ENCODE measurements at places on chromosomes 4 and X.

DNA sequence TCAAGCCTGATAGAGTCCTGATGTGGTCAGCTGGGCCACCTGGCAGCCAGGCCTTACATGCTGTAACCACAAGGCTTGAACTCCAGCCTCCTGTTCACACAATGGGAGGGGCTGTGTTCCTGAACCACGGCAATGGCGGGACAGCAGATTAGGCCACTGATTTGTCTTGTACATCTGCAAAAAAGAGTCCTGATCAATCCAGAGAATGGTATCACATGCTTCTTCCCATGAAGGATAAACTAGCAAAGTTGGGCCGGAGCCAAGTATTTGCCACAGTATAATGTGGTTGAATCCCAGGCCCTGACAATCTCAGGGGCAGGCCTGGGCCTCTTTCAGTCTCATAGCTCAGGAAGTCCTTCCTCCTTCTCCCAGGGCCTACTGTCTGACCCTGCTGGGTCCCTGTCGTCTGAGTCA is 2182.5 kb upstream of the AGA start:
- no peak for DNase-seq

GRCh38 chr4:70059149-70059548 is 8.9 kb downstream of the HTN1 start:
- no peak for DNase-seq

DNA sequence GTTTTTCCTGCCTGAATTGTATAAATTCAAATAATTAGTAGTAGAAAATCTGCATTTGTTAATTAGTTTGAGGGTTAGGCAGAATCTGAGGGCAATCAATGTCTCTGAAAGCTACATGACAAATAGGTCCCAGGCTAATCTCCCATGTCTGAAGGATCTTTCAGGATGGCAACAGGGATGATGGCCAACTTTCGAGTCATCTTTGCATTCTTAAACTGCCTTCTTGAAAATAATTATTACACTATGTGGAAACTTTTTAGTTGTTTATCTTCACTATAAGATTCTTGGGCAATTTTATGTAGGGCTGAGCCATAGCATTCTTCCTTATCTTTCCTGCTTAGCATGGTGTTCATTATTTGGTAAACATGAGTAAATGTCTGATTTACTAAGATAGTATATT is 490.3 kb upstream of the EPHA5 start:
- DNase-seq: no peak

DNA sequence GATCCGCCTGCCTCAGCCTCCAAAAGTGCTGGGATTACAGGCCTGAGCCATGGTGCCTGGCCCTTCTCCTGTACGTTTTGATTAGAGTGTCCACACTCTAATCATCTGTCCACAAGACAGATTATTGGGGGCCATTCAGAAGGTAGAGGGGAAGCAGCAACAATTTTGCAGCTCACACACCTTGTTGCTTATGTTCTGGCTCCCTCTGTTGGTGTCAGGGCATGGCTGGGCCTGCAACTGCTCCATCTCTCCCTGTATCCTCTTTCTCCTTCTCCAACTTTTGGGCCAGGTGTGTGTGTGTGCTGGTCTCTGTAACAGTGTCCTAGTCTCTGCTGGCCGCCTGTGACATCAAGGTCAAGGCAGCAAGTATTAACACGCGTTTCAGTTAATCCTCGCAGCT is 125.5 kb upstream of the MBNL3 start:
- no peak for DNase-seq

- DNase-seq: no peak
Measured at GRCh38 chr4:89290727-89291516, 16.7 kb downstream of the GPRIN3 start.

DNA sequence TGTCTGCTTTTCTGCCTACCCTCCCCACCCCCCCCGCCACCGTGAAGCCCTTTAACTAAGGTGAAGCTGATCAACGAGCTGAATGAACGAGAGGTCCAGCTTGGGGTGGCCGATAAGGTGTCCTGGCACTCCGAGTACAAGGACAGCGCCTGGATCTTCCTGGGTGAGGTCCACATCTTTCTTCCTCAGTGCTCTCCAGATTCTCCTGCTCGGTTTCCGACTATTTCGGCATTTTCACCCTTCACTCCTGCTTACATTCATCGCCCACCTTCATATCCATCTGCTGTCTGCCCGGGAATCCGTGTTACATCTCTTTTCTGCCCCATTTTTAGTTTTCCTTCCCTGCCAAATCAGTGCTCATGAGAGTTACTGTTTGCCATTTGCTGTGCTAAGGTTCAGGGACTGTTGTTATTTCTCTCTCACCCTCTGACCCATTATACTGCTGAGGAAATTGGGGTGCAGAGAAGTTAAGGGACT is 459 bp downstream of the RBMX2 start:
- DNase-seq: no peak

DNA sequence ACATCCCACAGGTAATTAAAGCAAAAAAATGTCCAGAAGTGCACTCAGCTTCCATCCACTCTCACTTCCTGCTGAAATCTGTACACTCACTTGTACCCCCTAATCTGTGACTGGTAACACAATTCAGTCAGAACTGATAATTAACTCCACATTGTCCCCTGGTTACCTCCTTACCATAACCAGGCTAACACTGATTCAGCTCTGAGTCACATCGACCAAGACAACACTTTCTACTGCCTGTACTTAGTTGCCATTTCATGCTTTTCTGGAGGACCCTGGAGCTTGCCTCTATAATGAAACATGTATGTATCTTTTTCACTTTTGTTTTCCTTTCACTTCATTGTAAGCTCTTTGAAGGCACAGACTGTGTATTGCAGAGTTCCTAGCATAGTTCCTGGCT is 130.9 kb upstream of the GABRG1 start:
- no peak for DNase-seq

GRCh38 chr4:6230502-6230785 is 30.1 kb upstream of the JAKMIP1 start:
- DNase-seq: no peak

GRCh38 chr4:183830438-183830985 is 74.6 kb upstream of the STOX2 start:
- no peak for DNase-seq

- no peak for DNase-seq
Measured at GRCh38 chr4:172709376-172709775, 459.2 kb upstream of the GALNT7 start.

DNA sequence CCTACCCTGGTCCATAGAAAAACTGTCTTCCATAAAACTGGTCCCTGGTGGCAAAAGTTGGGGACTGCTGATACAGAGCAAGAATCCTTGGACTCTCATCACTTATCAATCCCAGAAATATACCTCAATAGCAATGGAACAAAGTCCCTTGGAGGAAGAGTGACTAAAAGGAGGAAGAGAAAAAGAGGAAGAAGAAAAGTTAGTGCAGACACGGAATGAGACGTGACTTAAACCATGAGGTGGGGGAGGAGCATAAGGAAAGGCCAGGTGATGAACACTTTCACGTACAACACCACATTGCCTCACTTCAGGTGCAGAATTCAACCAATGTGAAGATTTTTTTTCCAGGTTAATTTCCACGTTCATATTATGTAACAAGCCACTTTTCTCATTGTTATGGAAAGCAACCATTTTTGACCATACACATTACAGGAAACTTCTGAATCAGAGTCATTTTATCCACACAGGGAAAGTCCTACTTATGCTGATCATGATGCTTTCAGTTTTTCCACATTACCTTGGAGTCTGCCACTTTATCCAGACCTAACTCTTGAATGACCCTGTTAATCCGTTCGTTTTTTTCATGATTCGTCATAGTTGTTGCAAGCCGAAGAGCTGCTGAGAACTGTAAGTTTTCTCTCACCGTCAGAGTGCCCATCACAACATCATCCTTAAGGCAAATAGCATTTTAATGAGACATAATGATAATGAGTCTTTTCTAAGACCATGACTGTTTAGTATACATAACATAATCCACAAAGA is 27.7 kb downstream of the ABCG2 start:
- no peak for DNase-seq

DNA sequence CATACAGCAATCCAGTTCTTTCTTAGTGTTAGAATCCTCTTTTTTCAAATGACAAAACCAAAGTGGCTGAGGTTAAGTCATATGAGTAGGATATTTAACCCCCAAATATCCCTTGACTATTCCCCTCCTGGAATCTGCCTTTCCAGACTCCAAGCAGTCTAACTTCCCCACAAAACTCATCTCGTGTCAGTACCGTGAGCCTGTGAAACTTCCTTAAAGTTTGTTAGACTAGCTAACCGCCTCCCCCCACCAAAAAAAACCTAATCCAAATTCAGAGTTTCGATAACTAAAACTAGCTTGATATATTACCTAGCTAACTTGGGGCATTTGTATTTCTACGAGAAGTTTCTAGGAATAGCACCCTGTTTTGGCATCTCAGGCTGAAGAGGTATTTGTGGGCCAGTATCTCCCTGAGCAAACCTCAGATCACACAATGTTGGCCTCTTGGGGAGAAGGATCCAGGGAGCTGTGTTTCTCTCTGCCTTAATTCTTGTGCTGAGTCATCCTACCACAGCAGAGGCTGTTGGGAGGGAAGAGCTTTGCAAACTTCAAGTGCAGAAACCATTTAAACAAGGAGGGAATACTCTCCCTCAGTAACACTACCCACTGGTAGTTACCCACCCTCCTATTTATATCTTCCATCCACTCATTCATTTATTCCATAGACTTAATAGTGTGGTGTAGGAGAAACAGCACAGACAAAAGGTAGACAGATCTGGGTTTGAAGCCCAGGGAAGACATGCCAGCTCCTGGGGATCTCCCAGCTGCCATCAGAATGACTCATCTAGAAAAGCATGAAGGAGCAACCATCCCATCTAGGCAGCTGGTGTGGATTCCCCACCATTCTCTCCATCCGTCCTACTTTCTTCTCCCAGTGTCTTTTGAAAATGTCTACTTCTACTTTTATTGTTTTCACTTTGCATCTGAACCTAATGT is 39.3 kb upstream of the TXK start:
- DNase-seq: no peak

DNA sequence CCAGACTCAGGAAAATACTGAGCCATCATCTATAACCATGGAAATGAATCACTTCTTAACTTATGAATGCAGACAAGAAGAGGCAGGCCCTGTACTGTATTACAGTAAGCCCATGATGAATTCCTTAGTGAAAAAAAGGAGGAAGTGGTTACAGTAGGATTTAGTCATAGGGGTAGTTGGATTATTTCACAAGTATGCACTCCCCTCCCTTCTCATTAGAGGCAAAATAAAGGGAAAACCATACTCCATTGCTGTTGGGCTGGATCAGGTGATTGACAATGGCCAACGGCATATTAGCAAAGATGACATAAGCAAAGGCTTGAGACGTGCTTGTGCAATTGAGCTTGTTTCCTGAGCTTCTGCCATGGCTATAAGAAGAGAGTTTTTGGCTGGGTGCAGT is 181.1 kb upstream of the PRPS2 start:
- DNase-seq: no peak

DNA sequence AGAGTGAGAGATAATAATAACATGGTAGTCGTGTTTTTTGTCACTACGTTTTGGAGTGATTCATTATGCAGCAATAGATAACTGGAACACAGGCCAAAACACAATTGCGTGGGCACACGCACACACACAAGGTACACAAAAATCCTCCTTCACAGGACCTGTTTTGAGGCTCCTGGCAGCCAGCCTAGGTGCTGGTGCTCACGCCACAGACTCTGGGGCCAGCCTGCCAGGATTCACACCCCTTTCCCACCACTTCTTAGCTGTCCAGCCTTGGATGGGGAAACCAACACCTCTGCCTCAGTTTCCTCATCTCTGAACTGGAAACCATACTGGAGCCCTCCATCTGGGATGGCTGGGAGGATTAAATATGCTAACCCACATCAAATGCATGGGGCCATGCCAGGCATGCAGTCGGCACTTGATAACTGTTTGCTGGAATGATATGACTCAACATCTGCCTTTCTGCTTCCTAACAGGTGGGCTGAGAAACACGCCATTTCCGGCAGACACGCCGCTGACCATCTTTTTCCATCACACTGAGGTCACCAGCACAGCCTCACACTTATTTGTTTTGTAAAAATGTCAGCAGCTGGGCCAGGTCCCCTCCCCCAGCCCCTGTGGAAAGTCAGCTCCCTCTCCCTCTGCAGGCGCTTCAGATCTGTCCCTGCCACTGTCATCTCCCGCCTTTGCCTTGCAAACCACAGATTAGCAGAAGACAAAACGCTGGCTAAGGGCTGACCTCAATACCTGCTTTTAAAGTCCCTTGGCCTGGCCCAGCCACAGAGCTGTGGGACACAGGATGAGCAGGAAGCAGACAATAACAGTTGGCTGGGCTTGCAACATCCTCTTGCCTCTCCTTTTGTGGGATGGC is 237.5 kb downstream of the BCOR start:
- peak; percentile 55 for DNase-seq

- no peak for DNase-seq
Measured at GRCh38 chr4:168815379-168816345, 194.4 kb downstream of the CBR4 start.

GRCh38 chr4:5218376-5219069 is 167.2 kb downstream of the STK32B start:
- no peak for DNase-seq

- DNase-seq: no peak
Measured at GRCh38 chr4:76856243-76857073, 41.5 kb downstream of the SOWAHB start.

GRCh38 chr4:99215521-99215920 is 3.5 kb downstream of the ADH6 start:
- no peak for DNase-seq

GRCh38 chr4:168796362-168797106 is 213.5 kb downstream of the CBR4 start:
- no peak for DNase-seq

DNA sequence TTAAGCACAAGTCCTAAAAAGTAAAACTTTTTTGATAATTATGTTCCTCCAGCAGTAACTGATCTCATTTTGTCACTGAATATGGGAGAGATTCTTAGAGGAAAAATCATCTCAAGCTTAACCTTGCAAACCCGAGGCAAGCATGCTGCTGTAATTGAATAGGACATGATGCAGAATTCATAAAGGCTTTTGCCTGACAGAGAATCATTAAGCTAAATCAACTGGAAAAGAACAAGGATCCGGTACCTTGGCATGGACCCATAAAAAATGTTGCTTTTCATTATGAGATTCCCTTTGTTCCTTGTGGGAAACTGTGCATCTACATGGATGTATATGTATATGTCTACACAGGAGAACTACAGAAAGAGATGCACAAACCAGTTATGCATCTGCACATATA is 149.1 kb downstream of the PAPSS1 start:
- DNase-seq: no peak

- DNase-seq: no peak
Measured at GRCh38 chrX:97168646-97169045, 284.9 kb downstream of the RPA4 start.

GRCh38 chr4:165288639-165289422 is 38.6 kb upstream of the MSMO1 start:
- DNase-seq: no peak

DNA sequence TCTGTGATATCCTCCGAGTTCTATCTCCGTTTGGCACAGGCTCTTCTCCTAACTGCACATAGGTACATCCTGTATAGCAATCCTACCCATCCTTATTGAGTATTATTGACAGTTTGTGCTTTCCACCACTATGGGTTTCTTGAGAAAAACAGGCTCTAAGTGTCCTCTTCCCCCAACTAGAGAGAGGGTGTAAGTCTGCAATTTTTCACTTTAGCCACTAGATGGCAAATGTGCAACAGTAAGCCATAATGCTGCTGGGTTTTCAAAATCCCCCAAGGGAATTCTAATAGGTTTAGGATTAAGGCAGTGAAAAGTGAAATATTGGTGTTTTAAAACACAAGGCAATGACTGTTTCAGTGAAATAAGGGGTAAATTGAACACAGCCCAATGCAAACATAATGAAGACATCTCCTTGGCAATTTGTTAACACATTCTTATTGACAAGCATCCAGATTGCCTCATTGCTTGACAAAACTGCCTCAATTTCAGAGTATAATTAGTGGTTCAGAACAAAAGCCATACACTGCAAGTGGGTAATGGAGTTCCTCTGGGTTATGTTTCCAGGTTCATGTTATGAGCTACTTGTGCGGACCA is 239.0 kb upstream of the HTR2C start:
- DNase-seq: no peak

Data from pulmonary artery endothelial cell (primary cell).